HAP-1 (cell line): ENCODE measurements at places on chromosomes 3 and 15.

- no peak for DNase-seq
Observed at GRCh38 chr15:63861946-63862517, 28.3 kb upstream of the HERC1 start.

GRCh38 chr15:98286831-98287230 is 326.3 kb downstream of the ARRDC4 start:
- no peak for DNase-seq

GRCh38 chr3:16455966-16456365 is 57.5 kb downstream of the RFTN1 start:
- DNase-seq, result peak; percentile 37

- no peak for DNase-seq
Observed at GRCh38 chr15:88179562-88179961, 77.0 kb downstream of the NTRK3 start.

GRCh38 chr3:119548341-119548740 is 11.1 kb downstream of the CD80 start:
- no peak for DNase-seq

DNA sequence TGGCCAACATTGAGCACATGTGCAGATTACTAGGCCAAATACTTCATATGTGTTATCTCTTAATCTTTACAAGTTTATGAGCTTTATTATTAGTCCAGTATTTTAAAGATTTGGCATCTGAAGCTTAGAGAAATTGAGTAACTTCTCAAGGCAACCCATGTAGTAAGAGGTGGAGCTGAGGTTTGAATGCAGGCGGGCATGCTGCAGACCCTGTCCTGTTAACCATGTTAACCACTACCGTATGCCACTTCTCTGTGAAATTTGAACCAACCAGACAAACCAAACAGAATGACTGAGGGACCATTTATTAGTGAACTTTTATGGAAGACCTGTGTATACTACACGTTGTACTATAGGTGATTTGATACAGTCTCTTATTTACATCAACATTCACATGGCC is 49.7 kb downstream of the MEF2A start:
- no peak for DNase-seq

- DNase-seq, result no peak
Observed at GRCh38 chr3:133880287-133880686, 15.4 kb downstream of the RAB6B start.

- no peak for DNase-seq
Observed at GRCh38 chr3:112681822-112682325, 40.9 kb upstream of the CCDC80 start.

GRCh38 chr3:147372525-147373027 is 33.8 kb downstream of the ZIC4 start:
- no peak for DNase-seq

GRCh38 chr3:115384381-115384780 is 237.3 kb upstream of the ZBTB20 start:
- no peak for DNase-seq

DNA sequence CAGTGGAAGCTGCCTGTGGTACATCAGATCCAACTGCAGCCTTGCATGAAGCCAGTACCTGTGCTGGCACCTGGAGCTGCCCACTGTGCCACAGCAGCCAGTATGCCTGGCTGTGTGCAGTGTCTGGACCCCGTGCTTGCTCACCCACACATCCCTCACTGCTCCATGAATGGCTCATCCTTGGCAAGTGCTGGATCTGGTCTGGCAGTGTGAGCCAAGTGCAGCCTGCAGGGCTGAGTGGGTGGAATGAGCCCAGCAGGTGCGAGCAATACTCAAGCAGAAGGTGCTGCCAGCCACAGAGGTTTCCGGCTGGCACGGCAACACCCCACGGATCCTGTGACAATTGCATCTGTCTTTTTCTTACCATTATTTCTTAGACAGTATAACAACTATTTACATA is 488.2 kb upstream of the ROBO2 start:
- DNase-seq, result no peak

- DNase-seq, result no peak
Observed at GRCh38 chr15:75107516-75107907, 84.1 kb downstream of the PPCDC start.

GRCh38 chr3:6168256-6168655 is 692.7 kb upstream of the GRM7 start:
- no peak for DNase-seq
